Activated CD4-positive, alpha-beta T cell treated with anti-CD3 and anti-CD28 coated beads for 1 hour (primary cell): ENCODE measurements at places on chromosomes 7 and 10.

GRCh38 chr10:56605051-56605450, 244.0 kb upstream of the ZWINT start:
- no peak for DNase-seq

DNA sequence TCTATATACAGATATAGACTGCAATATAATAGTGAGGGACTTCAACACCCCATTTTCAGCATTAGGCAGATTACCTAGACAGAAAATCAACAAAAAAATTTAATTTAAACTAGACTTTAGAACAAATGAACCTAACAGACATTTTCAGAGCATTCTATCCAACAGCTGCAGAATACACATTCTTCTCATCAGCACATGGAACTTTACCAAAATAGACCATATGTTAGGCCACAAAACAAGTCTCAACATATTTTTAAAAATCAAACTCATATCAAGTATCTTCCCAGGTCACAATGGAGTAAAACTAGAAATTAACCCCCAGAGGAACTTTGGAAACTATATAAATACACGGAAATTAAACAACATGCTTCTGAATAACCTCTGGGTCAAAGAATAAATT, 169.6 kb downstream of the MTERF1 start:
- DNase-seq, result no peak

GRCh38 chr7:7427363-7427762, 108.3 kb downstream of the COL28A1 start:
- no peak for DNase-seq

DNA sequence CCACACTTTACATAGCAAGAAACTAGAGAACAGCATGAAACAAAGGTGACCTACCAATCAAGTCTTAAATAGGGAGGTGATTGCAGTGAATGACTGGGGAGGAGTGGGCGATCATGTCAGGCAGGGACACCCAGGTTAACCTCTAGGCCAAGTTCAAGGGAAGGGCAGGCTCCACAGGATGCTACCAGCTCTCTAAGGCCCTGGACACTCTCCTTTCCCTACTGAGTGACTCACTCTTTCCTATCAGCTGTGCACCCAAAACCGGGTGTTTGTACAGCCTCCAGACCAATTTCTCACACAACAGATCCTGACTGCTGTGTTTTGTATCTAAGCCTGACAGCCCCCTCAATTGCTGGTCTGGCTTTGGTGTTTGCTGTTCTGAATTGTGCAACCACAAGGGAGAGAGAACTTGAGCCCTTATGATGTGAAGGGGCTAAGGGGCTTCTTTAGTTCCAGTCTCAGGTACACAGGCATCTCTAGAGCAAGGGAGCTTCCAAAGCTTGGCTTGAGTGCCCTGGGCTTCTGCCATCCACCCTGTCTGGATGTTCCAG, 107.8 kb downstream of the TBXAS1 start:
- DNase-seq, result no peak

DNA sequence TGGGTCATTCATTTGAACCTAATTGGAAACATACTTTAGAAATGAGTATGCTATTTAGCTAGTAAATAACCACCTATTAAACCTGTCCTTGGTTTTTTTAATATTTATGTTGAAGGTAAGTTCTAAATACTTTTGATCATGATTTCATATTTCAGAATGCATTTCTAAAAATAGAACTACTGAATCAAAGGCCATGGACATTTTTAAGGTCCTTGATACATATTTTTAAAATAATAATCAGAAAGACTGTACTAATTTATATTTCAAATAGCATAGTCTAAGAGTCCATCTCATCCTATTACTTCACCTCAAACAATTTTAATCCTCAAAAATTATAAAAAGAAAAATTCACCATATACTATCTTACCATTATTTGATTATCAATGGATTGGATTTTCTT, 102.1 kb upstream of the AKR1E2 start:
- no peak for DNase-seq

GRCh38 chr7:133530682-133531081, 277.8 kb downstream of the EXOC4 start:
- no peak for DNase-seq

GRCh38 chr10:24251547-24251946, 42.6 kb downstream of the KIAA1217 start:
- no peak for DNase-seq

DNA sequence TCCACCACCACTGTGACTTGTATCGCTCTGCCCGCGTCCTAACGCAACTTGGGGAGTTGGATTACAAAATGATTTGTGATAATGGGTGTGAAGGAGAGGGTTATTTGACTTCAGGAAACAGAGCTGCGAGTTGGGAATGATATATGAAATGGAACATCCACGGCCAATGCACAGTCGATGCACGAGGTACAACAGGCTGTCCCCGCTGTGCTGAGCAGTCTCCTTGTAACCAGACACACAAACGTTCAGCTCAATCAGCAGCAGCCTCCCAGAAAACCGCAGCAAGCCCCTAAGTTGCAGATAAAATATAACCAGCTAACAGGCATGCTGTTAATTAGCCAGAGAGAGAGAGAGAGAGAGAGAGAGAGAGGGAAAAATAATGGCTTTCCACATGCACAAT, 332.7 kb upstream of the MGMT start:
- DNase-seq, result no peak

- no peak for DNase-seq
Observed at GRCh38 chr10:104641187-104641936, at the start of gene SORCS3. TSS of gene SORCS3 (plus strand) at chr10:104641290.
